ENCODE measurements at places on chromosomes 13 and 19.

GRCh38 chr13:43136920-43137575, 113.7 kb downstream of the DNAJC15 start:
- DNase-seq: no peak

- DNase-seq: no peak
These were observed 111.3 kb downstream of the ZDHHC20 start for GRCh38 chr13:21347753-21348318.

DNA sequence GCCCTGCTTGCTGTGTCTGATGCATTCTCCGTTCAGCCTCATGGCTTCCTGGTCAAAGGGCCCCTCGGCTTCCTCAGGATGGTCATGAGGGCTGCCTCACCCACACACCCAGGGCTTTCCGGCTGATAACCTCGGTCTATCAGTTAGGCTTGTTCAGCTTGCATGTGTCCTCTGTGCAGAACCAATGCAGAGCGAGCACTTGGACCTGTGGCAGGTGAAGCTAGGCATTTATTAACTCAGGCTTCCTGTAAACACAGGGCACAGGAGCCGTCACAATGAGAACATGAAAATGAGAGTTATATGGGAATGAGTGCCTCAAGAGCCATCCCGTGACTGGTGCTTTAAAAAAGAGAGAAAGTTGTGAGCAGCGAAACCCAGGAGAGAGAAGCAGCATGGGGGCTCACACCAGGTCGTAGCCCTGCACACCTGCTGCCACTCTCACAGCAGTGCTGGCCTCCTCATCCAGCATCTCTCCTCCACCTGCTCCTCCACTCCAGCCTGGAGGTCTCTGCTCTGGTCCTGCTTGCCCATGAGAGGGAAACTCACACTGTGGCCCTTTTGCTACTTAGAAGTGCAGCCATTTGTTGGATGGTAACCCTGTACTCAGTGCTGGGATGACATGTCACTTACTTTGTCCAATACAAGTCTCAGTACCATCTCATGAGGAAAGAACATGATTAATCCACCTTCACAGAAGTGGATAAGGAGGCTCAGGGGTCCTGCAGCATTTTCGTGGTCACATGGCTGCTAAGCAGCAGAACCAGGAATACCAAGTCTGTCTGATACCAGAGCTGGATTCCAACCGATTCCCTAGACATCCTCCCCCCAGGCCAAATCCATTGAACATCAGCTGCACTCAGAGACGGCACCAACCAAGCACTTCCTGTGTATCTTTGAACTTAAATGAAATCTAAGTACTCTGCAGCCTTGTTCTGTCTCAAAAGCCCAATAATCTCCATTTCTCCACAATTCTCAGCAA, 50.5 kb upstream of the IRS2 start:
- no peak for DNase-seq

DNA sequence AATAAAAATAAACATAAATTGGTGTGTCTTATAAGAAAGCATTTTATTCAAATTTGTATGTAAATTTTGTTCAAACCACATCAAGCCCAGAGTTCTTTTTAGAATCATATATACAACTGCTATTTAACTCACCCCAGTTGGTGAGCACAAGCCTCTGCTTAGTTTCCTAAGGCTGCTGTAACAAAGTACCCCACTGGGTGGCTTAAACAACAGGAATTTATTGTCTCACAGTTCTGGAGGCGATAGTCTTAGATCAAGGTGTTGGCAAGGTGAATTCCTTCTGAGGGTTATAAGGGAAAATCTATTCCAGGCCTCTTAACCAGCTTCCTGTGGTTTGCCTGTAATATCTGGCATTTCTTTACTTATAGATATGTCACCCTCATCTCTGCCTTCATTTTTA, 1133.5 kb downstream of the OLFM4 start:
- no peak for DNase-seq

- DNase-seq: no peak
These were observed 119.5 kb downstream of the EFNB2 start for GRCh38 chr13:106415971-106416370.

DNA sequence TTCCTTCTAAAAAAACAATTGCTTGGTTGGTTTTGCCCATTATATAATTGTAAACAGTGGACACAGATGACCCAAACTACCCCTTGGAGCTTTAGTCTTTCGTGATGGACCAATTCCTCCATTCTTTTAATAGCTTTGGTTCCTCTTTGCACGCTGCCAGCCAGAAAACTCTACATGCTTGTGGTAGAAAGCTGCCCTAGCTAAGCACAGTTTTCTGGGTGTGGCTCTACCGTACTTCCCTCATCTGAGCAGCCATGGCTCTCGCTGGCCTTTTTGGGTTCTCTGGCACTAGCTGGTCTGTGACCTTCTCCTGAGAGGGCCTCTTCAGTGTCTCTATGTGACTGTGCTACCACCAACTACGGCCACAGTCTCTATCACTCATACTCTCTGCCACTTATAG, 29.9 kb upstream of the CEBPA start:
- DNase-seq: no peak

DNA sequence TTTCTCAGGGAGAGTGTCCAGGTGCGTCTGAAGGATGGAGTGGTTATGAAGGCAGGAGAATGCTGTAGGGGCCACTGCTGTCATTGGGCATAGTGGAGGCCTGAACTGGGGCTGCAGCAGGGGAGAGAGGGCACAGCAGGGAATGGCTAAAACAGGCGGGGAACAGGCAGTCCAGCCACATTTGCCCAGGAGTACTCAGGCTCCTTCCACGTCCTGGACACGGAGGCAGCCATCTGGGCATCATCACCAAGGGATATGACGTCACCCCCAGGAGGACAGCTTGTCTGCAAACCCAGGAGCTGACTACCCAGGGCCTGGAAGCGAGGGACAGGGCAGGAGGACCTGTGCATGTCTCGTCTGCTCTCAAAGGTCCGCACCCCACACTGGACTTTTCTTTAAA, 22.2 kb downstream of the VSTM2B start:
- peak; percentile 53 for DNase-seq

- DNase-seq: no peak
These were observed 11.1 kb upstream of the DHRS12 start for GRCh38 chr13:51814825-51815650.
